ENCODE measurements at places on chromosomes 12 and 14.

DNA sequence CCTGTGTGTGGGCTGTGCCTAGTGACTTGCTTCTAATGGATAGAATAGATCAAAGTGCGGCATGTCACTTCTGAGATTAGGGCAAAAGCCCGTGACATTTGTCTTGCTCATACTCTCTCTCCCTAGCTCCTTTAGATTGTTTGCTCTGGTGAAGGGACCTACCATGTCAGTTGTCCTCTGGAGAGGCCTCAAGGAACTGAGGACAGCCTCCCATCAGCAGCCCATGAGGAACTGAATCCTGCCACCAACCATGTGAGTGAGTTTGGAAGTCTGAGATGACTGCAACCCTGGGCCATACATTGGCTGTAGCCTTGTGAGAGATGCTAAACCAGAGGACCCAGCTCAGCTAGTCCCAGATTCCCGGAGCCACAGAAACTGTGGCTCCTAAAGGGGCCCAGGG, 101.6 kb upstream of the ESRRB start:
- DNase-seq: no peak

DNA sequence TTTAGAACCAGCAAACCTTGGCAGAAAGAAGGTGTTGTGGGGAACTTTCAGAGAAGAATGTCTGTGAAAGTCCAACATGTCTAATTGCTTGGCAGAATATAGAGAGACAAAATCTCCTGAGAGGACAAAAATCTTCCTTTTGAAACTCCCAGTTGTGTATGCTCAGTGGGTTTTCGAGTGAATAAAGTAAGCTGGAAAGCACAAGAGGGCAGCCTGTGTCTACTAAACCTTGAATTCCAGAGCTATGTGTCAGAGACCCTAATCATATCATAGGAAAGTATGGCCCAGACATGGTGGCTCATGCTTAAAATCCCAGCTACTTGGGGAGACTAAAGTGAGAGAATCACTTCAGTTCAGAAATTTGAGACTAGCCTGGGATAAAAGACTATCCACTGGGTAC, 661.2 kb downstream of the SLC16A7 start:
- peak; percentile 86 for DNase-seq

DNA sequence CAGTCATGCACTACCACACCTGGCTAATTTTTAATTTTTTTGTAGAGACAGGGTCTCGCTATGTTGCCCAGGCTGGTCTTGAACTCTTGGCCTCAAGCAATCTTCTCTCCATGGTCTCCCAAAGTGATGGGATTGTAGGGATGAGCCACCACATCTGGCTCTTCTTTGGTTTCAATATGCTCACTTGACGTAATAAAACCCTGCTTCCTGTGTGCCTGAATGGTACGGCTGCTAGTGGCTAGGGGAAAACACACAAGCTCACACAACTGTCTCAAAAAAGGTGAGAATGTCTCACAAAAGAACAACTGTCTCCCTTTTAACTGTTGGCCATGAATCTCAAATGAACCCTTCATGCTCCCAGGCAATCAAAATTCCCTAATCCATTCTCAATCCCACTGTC, 15.0 kb downstream of the C1S start:
- DNase-seq: peak; percentile 24

GRCh38 chr12:33006106-33006505, 109.5 kb upstream of the PKP2 start:
- no peak for DNase-seq

DNA sequence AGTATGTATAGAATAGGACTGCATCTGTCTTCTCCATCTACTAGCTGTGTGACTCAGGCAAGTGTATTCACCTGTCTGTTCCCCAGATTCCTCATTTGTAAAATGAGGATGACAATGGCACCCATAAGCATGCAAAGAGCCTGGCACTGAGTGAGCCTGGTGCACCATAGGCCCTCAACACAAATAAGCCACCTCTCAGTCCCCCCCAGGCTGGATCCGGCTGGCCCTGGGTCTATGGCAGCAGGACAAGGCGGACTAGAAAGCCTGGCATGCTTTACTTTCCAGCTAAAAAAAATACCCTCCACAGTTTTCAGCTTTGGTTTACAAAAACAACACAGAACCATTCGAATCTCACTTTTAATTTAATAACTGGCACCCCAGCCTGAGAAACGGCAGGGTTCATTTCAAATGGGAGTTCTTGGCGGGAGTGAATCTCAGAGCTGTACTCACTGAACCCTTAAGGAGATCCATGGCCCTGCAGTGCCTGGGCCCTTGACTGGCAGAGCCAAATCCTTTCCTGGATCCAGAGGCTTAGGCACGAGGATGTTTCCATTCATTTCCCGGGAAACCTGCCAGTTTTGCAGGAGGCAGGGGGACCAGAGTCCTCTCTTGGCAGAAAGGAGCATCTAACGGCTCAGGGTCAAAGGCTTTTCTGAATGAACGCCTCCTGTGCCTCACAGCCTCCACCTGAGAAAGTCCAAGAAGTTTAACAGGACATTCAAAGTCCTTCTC, 17.7 kb downstream of the SYNE3 start:
- DNase-seq: no peak

GRCh38 chr12:49948866-49949845, 1.4 kb upstream of the AQP2 start:
- no peak for DNase-seq

DNA sequence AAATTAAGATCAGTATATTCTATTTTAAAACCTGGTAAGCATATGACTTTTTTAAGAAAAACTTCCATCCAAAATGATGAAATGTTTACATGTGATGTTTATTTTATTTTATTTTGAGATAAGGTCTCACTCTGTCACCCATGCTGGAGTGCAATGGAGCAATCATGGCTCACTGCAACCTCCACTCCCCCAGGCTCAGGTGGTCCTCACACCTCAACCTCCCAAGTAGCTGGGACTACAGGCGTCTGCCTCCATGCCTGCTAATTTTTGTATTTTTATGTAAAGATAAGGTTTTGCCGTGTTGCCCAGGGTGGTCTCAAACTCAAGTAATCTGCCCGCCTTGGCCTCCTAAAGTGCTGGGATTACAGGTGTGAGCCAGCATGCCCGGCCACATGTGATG, 141.8 kb downstream of the ZFP36L1 start:
- DNase-seq: no peak

DNA sequence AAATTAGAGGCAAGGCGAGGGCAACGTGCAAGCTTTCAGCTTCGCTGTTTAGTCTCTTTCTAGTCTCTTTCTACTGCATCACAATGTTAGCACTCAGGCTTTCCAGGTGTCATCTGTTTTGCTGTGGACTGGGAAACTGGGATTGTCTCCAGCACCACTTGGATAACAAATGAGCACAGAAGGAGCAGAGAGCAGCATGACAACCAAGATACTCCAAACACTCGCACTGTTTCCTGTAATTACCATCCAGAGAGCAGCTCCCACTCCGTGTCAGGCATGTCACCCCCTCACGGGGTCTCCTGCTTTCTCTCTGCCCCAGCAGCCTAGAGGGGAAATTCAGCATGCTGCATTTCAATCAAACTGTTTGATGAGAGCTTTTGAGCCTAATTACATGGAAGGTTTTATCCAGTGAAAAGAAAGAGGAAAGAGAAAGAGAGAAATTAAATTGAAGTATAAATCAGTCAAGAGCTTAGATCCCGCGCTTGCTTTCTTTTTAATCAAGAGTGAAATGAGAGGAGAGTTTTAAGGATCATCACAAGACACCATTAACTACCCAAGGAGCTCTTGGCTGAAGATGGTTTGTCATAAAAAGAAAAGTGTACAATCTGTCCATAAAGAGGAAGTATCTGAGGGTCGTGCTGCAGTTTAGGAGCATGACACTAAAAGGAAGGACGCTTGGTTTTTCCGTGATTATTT, 917.7 kb downstream of the DIO2 start:
- DNase-seq: no peak

DNA sequence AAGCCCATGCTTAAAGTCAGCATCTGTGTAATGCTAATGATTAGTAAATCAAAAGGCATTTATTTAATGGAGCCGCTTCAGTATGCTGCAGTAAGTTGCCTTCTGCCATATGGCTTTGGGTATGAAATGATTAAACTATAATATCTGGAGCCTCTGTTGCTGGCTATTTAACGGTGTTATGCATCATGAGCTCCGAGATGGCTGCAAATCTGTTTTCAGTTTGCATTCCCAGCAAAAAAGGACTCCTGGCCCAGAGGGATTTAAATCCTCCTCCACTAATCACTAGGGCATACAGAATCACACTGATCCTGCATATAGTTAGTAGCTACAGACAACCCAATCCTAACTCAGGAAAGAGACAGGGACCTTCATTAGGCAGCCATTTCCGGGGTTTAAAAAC, 171.5 kb upstream of the EEA1 start:
- DNase-seq: no peak

- peak; percentile 67 for DNase-seq
These were observed at the start of gene PRKD1 for GRCh38 chr14:29927376-29928116. PRKD1 (minus strand) TSS chr14:29927847.

DNA sequence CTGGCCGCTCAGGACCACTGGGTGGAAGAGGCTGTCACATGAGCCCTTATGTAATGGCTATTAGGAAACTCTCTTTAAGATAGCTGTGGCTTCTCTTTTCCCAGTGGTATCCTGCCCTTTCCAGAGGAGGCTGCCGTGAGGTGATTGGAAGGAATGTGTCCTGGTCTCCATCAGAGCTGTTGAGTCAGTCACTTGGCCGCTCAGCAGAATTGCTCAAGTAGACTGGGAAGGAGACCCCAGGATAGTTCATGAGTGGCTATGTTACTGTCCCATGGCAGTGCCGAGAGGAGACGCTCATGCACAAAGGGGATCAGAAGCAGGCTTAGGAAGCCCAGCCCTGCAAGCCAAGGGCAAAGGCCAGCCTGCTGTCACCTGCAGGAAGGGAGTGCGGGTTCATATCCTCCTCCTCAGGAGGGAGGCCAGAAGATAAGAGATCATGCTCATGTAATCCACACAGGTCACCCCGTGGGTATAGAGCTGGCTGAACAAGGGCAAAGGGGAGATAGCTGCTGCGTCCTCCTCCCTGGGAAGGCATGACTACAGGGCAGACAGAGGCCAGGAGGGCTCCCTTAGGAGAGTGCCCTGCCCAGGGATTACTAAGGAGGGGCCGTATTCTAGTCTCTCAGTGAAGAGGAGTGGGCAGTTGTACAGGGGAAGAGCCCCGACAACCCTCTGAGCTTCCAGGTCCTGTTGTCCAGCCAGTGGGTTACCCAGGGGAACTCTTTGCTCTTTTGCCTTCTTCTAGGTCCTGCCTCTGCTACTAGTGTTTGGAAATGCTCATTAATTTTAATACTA, 137.0 kb upstream of the MAX start:
- peak; percentile 63 for DNase-seq

- peak; percentile 96 for DNase-seq
These were observed 84.5 kb downstream of the PLEKHG3 start for GRCh38 chr14:64788706-64789105.

DNA sequence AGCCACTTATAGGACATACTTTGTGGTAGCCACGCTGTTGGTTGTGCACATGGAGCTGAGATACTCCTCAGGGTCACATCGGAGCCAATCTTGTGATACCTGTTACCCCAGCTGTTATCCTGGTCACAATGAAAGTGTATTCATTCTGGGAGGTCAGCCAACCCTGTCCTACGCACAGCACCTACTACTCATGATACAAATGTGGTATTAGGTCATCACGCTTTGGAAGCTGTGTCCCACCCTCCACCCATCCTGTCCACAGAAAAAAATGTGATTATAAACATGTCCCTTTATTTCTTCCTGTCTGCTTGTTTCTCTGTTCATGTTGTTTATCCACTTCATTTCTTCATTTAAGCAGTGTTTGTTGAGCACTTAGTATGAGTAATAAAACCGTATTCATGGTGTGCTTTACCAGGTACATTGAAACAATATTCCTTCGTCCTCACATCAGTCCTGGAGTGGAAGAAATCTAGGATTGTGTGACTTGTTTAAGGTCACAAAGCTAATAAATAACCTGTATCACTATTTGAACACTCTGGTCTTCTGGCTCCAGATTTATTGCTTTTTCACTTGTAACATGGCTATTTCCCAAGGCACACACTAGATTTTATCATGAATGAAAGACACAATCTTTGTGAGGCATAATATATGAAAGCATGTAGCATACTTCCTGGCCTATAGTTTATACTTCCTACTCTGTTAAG, 73.1 kb downstream of the DERA start:
- DNase-seq: no peak

DNA sequence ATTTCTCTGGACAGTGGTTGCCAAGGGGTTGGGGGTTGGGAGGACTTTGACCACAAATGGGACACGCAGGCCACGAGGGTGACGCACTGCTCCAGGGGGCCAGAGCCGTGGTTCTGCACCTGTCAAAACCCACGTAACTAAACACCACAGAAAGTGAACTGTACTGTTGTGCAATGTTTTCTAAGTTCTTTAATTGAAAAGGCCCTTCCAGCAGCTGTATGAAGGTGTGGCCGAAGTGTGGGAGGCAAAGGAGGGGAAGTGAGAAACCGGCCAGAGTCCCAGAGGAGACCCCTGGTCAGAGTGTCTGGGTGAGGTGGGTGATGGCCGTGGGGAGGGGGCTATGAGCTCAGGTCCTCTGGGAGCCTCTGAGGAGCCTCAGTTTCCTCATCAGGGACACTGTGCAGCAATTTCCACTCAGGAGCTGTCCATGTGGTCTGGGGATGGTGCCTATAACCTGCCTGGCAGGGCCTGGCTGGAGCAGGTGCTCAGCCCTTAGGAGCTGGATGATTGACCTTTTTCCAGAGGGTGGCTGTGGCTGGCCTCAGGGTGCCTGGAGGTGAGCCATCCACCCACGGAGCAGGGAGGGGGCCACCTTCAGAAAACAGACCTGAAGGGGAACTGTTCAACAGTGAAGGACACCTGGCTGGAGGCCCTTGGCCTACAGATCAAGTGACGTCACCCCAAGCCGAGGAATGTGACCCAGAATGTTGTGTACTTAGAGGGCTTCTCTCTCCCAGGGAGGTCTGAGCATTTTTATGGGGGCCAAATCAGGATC, 9.8 kb upstream of the BDKRB2 start:
- DNase-seq: peak; percentile 39

- DNase-seq: no peak
These were observed 7.1 kb upstream of the CDC42BPB start for GRCh38 chr14:103064436-103064835.

DNA sequence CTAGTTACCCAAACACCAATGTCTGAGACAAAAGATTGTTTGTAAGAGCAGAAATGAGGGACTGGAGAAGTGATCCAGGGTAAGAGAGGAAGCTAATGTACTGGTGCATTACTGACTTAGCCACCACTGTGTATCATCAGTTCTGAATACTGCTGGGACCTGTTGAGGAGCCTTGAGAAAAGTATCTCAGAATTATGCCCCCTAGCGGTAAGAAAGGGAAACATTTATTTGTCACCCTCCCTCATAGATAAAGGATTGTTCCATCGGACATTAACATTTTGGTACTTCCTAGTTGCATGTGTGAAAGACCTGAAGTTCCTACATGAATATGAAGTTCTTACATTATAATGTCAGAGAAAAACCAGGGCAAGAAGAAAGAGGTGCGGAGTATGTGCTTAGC, 612.5 kb downstream of the FSCB start:
- no peak for DNase-seq

DNA sequence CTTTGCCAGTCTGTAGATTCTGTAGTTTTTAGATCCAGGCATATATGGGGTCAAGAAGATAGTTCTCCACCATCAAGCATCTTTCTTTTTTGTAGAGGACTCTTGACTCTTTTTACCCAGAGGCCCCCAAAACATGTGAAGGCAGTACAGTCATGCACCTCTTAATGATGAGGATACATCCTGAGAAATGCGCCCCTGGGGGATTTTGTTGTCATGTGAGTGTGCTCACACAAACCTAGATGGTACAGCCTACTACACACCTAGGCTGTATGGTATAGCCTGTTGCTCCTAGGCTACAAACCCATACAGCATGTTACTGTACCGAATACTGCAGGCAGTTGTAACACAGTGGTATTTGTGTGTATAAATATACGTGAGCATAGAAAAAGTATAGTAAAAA, 23.0 kb downstream of the EVL start:
- DNase-seq: no peak

Data from iris pigment epithelial cell (primary cell).